Bronchial smooth muscle cell (primary cell): ENCODE measurements at places on chromosomes 12 and 14. TPM values are rescaled to one million over a fixed set of nuclear protein-coding genes. Genes with fewer than 3 reads are reported as not detected.

GDF3 gene
- not detected in 2 replicates for total RNA-seq

NTN4 gene
- 14.7 and 48.6 TPM in 2 replicates for total RNA-seq

MLEC gene
- total RNA-seq = 107 and 122 TPM in 2 replicates

DLK1 gene
- total RNA-seq = under 0.01 TPM in 1 of 2 replicates, not detected in the other

COCH gene
- total RNA-seq = 0.09 and 0.16 TPM in 2 replicates

CCDC91 gene
- 23.4 and 24.9 TPM in 2 replicates for total RNA-seq

ANKRD33 gene
- 0.09 and 0.16 TPM in 2 replicates for total RNA-seq
